ENCODE measurements at places on chromosomes 7 and 10.

DNA sequence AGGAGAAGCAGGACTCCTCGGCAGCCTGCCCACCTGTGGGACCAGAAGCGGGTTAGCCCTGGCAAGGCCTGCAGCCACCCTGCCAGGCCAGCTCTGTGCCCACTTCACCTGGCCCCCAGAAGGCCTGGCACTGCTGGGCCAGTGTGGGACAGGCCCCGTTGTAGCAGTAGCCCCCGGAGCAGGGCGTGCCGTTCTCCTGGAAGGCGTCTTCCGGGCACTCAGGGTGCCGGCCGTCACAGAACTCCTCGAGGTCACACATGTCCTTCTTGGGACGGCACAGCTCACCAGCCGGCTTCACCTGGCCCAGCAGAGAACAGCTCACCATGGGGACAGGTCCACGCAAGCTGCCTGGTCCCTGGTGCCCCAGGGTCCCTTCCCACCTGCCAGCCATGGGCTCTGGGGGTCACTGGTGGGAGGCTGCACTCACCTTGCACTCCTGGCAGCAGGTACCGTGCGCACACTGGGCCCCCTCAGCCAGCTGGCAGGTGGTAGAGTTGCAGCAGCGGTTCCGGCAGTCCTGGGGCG lies 5.8 kb downstream of the ADAM8 start:
- DNase-seq: no peak

- DNase-seq: no peak
Measured at GRCh38 chr10:112721080-112721698, 228.9 kb upstream of the TCF7L2 start.

- no peak for DNase-seq
Measured at GRCh38 chr7:141225916-141226618, 152.2 kb downstream of the TMEM178B start.

GRCh38 chr10:60299961-60300883 lies 89.5 kb downstream of the ANK3 start:
- DNase-seq: no peak

DNA sequence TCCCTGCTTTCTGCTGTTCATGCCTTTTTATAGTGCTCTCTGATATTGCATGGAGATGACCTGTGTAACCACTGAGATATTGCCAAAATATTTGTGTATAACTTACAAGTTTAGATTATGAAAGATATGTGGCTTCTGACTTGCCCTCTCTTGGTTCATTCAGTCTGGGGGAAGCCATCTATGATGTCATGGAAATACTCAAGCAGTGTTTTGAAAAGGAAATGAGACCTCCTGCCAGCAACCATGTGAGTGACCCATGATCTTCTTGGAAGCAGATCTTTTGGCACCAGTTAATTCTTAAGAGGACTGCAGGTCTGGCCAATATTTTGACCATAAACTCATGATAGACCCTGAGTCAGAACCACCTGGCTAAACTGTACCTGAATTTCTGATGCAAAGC lies 183.0 kb downstream of the THSD7A start:
- DNase-seq: no peak
